ENCODE measurements at places on chromosomes 6 and 20. TPM values are rescaled to one million over a fixed set of nuclear protein-coding genes. Genes with fewer than 3 reads are reported as not detected.

GRCh38 chr20:38725931-38726803 lies 1.9 kb downstream of the SLC32A1 start:
- no peak for DNase-seq

The SNX5 gene
- 85.0 TPM for total RNA-seq

The C6orf58 gene
- total RNA-seq = not detected

The PRL gene
- total RNA-seq = not detected

DNA sequence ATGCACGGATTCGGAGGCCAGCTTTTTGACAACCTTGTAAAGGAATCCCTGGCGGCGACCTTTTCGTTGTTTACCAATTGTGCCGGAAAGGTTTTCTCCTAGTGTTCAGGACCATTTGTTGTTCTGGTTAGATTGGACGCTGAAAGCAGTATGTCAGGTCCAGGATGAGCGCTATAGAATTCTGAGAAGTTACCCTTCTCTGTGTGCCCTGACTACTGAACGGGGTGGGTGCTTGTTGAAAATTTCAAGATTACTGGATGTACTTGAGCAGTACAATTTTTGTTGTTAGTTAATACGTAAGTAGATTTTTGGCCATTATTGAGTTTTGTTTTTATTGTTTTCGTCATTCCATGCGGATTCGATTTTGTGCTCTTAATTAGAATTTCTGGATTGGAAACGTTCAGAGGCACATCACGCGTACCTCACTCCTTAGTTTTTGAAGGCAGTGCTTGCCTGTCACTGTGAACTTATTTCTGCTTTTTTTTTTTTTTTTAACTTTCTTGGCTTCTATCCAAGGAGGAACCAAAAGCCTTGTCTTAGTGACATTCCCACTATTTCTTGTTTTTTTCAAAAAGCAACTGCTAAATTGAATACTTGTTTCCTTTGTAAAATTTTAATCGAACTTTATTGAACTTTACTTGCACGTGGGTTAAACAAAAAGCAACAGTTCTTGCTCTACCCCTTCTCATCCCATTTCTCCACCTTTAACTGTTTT lies 898 bp downstream of the XRN2 start:
- DNase-seq = no peak

The BPIFA1 gene
- total RNA-seq = not detected

The SMOC2 gene
- total RNA-seq = 0.66 TPM

- no peak for DNase-seq
These were observed 78.0 kb downstream of the COL21A1 start for GRCh38 chr6:56169366-56169765.

DNA sequence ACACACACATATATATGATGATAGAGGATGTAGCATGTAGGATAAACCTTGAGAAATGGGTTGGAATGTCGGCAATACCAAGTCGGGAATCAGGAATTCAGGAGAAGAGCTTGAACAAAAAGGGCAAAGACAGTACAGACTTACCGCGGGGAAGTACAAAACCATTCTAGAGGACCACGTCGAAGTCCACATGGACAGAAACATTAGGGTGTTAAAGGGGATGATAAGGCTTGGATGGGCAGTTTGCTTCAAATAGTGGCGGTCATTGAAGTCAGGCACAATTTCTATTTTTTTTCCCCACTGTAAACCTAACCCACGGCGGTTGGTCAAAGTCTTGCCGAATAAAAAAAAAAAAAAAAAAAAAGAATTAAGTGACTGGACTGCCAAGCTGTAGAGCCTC lies 766 bp upstream of the NUS1 start:
- DNase-seq = no peak

GRCh38 chr6:150024646-150025155 lies 631 bp downstream of the RAET1L start:
- no peak for DNase-seq

The SGK2 gene
- total RNA-seq = 0.23 TPM

DNA sequence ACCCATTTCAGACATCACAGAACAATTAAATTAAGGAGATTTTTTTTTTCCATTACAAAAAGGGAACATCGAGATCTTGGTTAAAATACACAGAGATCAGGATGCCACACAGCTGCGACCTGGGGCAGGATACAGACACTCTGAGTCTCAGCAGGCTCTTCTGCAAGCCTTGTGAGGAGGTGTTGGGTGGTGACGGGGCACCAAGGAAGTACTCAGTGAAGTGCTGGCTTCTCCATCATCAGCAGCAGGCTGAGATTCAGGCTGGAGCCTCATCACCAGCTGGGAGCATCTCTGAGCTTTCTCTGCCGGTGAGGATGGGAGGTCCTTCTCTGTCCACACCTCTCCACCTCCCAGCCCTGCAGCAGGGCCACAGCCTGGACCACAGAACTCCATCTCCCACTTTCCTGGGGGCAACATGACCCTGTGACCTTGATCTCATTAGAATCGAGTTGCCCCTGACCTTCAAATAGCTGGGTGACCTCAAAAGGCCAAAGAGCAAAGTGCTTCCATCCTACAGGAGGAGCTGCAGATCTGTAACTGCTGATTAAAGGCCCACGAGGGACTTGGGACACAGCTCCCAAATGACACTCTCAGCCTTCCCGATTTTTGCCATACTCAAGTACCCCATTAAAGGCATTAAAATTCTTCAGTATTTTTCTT lies 16.0 kb downstream of the PMEPA1 start:
- no peak for DNase-seq

The PI3 gene
- not detected for total RNA-seq

DNA sequence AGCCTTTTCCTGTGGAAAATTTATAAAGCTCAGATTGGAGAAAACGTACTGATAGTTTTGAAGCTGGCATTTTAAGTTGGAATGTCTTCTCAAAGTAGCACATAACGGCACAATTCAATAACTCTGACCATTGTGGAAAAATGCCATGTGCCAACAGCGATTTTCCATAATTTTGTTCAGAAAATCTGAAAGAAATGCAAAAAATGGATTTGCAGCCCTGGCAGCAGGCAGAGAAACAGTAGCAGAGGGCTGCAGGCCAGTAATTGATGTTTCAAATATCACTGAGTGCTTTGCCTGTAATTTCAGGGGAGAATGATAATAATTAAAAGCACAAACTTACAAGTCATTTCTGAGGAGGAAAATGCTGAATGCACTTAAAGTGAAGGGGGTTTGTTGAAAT lies 507.4 kb downstream of the MAFB start:
- DNase-seq = no peak

DNA sequence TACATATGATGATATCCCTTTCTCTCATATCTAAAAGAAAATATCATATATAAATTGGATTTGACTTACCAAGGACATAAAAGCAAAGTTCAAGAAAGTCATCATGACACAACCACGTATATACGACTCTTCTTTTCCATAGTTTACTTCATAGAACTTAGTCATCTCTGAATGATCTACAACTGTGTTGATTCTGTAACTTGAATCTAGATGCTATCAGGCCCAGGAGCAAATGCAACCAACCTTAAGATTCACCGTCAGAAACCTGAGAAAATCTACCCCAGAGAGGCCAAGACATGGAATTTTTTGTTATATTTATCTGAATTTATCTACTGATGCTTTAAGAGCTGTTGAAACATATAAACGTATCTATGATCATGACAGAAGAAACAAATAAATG lies 165.6 kb downstream of the PDE10A start:
- no peak for DNase-seq

DNA sequence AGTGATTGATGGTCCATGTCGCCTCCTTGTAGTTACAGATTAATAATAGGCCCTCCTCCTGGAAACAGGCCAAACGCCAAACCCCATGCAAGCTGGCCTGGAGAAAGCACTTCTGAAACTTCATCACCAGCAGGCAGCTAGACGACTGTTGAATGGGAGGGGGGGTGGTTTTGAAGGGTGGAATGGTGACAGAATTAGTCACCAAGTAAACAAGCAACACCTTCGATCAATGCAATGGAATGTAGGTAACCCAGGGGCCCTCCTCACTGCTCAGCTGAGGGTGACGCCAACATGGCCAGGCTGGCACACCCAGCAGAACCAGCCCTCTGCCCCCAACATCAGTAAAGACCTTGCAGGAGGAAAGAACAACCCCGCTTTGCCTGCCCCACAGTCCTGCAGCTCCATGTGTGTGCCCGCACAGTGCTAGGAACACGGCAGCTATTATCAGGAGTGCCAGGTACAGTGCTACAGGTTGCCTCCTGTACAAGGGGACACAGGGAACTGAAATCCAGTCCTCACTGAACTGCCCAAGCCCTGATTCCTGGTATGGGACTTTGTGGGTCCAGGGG lies 2.7 kb downstream of the BCAS1 start:
- DNase-seq = peak; percentile 70

DNA sequence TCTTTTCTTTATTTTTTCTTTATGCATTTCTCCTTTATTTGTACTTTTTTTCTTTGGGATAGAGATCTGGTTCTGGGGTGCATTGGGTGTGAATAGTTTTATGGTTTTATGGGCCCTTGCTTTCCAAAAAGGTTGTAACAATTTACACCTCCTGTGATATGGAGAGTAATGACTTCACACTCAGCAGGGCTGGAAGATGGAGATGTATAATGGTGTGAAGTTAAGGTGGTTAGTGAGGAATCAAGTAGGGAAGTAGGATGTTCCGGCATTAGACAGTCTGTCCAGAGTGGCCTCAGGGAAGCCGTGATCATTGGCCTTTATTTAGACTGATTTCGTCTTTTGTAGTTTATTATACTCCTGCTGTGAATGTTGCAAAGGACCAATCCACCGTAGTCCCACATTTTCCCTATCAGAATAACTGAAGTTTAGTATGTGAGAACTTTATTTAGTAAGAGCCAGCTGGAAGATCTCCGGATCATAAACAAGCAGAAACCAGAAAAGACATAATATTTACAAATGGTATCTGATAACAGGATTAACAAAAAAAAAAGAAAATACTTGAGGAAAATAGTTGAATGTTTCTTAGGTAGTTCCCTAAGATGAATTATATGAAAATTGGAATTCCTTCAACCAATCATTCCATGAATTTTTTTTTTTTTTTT lies 255.5 kb downstream of the TBC1D7 start:
- DNase-seq = no peak

The TNFRSF6B gene
- total RNA-seq = 0.39 TPM

GRCh38 chr20:51132279-51132678 lies 109.4 kb upstream of the KCNG1 start:
- DNase-seq = no peak

The UNC5CL gene
- 0.25 TPM for total RNA-seq

All from H4 (cell line).